ENCODE measurements at places on chromosomes 12 and 14.

- no peak for DNase-seq
Measured at GRCh38 chr14:71533390-71533789, 398.8 kb upstream of the RGS6 start.

DNA sequence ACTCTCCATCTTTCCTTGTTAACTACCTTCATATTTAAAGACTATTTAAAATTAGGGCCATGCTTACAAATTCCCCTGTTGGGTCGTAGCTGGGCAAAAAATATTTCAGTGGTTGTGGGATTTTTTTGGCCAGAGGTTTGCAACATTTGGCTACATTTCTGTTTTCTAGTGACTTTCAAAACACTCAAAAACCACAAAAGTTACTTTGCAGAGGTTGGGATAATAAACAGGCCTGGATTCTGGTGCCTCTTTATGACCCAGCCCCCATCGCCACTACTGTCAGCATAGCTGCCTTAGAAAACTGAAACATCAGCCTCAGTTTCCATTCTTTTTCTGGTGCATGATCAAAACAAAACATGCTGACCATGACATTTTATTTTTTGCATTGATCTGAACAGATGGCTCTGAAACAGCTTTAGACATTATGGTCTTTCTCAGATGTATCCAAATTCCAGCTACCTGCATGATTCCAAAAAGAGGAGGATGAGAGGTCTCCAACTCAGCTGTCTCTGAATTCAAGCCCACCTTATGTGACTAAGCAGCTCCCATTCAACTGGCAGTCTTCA is 5.2 kb downstream of the DPF3 start:
- no peak for DNase-seq

GRCh38 chr12:43758247-43758727 is 303 bp downstream of the PUS7L start:
- DNase-seq: no peak

GRCh38 chr14:92105073-92105892 is 1.1 kb downstream of the ATXN3 start:
- no peak for DNase-seq

DNA sequence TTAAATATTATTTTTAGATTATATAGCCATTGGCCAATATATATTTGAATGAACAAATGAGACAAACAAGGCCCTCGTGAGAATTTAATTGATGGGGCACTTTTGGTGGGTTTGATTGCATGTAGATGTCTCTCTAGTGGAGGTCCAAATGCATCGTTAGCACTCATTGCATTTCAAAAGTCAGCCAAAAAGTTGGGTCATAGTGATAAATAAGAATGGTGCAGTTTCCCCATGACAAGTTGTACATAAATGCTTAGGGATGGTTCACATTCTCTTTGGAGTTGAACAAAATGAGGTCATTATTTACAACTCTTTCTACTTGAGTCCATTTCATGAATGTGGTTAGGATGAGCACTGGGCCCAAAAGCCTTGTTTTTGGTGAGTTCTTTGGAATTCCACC is 1.0 kb downstream of the BEST3 start:
- DNase-seq: no peak

DNA sequence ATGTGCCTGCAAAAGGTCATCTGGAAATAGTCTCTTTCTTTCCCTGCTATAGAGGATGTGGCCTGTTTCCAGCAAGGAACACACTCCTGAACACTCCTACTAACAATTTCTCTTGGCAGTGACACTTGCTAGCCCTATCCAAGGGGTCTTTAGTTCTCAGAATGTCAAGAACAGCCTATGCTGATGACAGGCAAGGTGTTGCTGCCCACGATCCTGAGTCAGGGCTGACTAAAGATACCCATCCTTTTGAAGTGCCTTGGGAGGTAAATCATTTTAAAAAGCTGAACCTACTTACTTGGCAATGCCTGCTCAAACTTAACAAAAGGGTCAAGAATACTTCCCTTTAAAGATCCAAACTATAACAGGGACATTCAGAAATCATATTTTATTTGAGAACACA is 1146.4 kb downstream of the VRK1 start:
- no peak for DNase-seq

DNA sequence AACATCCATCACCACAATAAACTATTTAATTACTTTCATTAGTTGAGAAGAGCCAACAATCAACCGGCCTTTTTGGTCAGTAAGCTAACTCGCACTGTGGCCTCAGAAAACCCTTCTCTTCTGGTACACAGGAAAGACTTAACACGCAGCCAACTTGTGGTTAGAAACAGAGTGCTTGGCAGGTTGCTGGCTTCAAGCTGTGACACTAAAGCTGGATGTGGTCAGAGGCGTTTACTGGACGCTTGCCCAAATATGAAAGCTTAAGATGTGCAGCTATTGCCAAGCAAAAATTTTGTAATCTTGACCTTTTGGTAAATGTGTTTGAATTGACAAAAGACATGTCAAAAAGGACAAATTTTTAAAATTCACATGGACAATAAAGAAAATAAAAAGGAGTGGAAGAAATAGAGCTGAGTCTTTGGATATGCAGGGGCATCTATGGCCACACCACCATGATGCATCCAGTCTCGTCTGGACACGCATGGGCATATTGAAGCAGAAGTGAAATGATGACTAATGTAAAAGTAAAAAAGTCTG is 2.6 kb upstream of the KLRK1 start:
- peak; percentile 80 for DNase-seq

- peak; percentile 82 for DNase-seq
Measured at GRCh38 chr14:53956427-53957201, at the start of gene BMP4. Gene BMP4 (minus strand): TSS chr14:53956825. CDS start chr14:53952222, 4,603 bp downstream.

DNA sequence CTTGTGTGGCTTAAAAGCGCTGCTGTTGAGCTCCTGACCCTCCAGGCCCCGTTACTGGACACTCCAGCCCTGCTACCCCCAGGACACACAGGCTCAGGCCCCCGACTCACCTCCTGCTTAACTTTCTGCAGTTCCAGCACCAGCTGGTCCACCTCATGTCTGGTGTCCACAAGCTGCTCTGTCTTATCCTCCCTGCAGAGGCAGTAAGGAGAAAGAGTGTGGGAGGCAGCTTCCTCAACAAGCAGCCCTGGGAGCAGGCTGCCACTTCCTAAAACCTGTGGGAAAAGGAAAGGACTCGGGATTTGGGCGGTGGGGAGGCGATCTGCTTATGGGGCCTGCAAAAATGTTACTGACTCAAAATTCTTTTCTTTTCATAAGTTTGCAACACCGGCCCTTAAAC is 79.2 kb downstream of the CCDC88C start:
- DNase-seq: no peak

GRCh38 chr12:120830052-120830940 is 73.9 kb downstream of the SPPL3 start:
- DNase-seq: no peak

DNA sequence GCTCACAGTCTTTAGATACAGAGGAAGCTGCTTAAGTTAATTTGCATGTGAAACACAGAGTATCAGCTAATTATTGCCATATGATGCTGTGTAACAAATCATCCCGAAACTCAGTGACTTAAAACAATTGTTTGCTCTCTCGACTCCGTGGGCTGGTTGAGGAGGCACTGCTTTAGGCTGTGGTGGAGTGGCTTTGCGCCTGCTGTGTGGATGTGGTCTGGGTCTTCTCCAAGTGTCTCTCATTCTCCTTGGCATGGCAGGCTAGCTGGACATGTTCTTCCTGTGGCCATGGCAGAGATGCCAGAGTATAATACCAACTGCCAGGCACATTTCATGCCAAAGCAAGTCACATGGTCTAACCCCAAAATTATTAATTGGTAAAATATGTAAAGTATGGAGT is 40.9 kb downstream of the PELI2 start:
- no peak for DNase-seq

- no peak for DNase-seq
Measured at GRCh38 chr14:32012062-32012461, 65.0 kb upstream of the ARHGAP5 start.

GRCh38 chr12:54657105-54657607 is 9.0 kb upstream of the DCD start:
- no peak for DNase-seq

All from DMS79 (cell line).